ENCODE measurements at places on chromosomes 6 and 20.

DNA sequence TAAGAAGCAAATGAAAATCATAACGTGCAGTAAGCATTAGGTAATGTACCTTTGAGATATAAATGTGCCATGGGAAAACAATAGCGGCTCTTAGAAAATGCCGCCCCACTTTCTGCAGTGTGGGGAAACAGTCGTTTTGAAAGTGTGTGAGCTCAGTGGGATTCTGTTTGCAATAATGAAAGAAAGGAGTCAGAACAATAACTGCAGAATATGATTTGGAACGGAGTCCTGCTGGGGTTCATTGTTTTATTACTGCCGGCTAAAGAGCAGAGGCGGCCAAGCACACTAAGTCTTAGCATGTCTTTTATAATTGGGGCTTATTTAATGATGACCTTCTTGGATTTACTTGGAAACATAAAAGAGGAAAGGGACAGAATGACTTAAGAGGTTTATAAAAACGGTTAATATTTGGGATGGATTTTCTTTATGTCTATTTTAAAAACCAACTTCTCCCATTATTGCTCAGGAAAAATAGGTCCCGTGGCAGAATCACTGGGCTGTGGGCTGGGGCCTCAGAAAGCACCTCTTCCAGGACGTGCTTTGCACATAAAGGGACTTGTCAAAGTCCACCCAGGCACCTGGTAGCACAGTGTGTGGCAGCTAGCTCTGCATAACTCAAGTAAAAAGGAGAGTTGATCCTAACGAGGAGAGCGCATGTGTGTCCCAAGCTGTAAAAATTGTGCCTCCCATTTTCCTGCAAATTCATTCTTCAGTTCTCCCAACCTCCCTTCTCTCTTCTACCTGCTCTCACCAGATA lies 44.0 kb upstream of the SLC22A16 start:
- DNase-seq, result no peak

GRCh38 chr6:67131827-67132226 lies 1424.8 kb upstream of the EYS start:
- no peak for DNase-seq

DNA sequence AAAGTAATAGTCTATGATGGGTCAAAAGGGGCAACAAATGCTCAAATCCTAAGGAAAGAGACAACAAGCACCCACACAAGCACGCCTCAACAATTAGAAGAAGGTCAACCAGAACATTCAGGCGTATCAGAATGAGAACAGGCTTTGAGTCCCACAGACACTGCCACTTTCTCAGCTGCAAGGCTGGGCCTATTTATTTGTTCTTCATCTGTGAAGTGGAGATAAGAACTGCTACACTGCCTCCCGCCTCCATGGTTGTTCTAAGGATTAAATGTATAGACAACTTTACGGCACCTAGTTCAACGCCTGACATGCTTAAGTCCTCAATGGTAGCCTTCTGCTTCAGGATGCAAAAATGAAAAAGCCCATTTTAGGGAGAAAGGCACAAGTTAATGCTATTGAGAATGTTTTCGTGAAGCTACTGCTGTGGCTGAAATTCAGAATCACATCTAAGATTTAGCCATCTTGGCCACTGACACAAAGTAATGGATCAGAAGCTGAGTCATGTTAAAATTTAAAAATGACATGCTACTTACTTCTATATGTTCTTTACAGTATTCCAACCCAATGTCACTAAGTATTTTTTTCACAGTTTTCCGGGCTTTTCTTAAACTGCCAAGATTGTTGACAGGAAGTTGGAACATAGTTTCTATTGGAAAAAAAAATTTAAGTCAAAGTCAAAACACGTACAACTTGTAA lies 27.7 kb downstream of the ADNP start:
- DNase-seq, result no peak

GRCh38 chr6:1240766-1241318 lies 71.1 kb upstream of the FOXQ1 start:
- DNase-seq, result peak; percentile 49

DNA sequence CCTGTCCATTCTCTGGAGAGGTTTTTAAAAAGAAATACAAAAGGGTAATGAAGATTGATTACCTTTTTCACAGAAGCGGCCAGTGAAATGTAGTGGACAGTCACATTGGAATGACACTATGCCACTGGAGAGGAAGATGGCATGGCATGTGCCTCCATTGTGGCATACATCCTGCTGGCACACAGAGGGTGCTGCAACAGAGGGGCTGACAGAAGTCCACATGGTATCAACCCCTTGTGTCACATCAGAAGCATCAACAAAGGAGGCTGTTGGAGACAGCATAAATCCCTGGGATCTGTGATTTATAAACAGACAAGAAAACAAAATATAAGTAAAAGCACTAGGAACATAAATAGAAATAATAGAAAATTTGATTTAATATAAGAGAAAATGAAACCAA lies 594.9 kb downstream of the PHF3 start:
- no peak for DNase-seq

GRCh38 chr20:43744966-43745730 lies 18.3 kb upstream of the GTSF1L start:
- DNase-seq, result peak; percentile 40

GRCh38 chr6:30062471-30063178 lies 1.6 kb downstream of the POLR1H start:
- peak; percentile 28 for DNase-seq

DNA sequence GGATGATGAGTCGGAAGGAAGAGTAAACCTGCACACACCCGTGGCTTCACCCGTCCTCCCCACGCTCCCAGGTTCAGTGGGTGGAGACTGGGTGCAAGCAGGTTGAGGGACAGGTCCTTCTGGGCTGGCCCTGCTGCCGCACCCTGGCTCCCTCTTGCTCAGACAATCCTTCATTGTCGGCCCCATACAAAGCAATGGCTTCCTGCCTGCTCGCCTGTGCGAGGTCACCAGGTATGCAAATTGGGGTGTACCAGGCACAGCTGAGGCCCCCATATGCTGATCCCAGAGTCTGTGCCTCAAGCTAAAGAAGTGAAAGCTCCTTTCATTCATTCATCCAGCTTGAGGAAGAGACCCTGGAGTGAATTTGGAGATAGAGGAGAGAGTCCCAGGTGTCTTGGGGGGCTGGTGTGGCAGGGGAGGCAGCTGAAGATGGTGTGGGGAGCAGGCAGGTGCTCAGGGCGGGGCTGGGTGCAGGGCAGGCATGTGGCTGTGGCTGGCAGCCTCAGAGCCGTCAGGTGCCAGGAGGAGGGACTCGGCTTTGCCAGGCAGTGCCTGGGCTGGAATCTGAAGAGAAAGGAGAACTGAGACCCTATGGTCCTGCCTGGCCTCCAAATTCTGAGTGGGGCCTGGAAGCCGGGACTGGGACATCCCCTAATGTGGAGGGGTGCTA lies 4.7 kb downstream of the SLCO4A1 start:
- DNase-seq, result no peak

GRCh38 chr20:58897488-58897887 lies 45.0 kb downstream of the GNAS start:
- DNase-seq, result no peak

DNA sequence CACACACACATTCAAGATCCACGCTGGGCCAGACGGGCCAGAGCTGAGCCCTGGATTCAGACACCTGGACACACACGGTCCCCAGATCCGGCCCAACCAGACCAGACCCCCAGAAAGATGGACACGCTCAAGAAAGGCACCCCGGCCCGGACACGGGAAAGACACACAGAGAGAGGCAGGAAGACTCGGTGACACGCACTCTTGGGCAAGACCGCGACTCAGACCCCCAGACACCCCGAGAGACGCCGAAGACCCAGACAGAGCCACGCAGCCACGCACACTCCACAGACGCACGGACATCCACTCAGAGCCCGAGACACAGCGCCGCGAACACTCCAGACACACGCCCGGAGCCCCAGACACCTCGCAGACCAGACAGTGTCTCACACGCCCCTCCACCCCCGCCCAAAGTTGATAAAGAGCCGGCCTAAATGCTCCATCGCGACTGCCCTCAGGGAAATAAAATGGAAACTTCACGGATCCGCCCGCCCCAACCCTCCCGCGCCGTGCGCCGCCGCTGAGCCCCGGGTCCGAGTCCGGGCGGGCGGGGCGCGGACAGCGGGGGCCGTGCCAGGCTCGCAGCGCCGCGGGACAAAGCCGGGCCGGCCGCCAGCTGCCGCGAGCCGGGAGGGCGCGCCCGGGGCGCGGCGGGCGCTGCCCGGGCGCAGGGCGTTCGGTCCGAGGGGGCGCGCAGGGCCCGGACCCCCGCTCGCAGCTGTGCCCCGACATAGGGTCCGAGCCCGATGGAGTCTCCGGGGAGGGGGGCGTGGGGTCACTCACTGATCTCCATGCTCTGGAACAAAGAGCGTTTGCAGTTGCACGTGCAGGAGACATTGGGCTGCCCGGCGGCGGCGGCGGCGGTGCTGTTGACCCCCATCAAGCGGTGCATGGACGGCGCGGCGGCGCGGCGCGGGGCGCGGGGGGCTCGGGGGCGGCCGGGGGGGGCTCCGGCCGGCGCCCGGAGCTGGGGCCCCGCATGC lies 831 bp downstream of the PMEPA1 start:
- no peak for DNase-seq

DNA sequence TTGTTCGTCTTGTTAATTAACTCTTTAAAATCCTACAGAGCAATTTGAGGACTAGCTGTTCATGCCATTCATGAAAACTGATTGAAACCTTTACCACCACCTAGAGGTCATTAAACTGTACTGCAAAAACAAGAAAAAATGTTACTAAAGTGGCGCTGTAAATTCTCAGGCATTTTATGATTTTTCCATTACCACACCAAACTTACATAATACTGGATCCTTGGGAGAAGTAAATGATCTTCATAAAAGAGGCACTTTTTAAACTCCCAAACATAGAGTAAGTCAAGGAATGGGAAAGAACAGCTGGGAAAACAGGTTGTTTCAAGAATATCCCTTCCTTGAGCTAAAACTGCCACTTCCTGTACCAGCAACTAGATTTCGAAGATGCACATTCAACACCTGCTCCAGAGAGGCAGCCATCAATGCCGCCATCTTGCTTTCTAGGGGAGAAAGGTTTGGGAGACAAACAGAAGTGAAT lies 54.3 kb downstream of the MYLIP start:
- DNase-seq, result peak; percentile 67

DNA sequence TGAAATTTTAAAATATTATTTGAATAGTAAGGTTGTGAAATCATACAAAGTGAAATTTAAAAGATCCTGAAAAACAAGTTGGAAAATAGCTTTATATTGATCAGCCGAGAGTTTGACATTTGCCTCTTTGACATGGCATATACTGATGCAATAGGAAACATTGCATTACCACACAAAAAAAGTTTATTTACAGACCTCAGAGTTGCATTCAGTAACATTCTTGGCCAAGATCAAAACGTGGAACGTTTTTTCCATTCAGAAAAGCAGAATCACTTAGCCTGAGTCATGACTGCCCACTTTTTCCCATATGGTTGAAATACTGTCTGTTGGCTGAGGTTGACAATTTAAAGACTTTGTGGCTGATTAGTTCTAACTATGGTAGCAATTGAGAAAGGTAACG lies 55.1 kb upstream of the BACH2 start:
- no peak for DNase-seq

GRCh38 chr6:22151892-22152291 lies 144.9 kb downstream of the PRL start:
- no peak for DNase-seq

DNA sequence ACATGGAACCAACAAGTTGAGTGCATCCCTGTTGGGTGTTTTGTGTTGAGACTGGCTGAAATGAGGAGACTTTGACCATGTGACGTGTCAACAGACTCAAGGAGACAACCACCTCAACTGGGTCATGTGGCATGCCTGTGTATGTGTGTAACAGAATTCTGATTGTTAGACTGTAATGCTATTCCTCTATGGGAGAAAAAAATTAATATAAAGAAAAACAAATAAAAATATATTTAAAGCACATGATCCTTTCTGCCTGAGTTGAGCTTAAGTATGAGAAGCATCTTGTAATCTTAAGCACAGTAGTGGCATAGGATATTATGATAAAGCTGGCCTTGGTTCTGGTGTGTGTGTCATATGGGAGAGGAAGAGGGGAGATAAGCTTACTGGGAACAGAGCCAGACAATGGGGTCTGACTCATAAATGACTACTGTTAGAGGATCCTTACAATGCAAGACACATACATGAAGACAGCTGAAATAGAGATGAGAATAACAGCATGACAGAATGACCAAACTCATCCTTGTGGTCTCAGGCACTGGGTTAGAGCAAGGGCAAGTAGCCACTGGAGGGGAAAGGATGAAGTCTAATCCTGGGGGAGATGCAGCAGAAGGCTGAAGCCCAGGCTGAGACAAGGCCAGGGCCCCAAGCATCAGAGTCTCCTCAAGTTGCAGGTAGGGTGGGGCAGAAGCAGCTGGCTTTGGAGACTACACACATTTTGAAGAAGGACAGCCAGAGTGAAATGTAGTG lies 9.2 kb downstream of the TP53INP2 start:
- DNase-seq, result peak; percentile 100

GRCh38 chr6:22622813-22623212 lies 53.4 kb downstream of the HDGFL1 start:
- DNase-seq, result no peak

- DNase-seq, result no peak
These were observed 454.5 kb downstream of the ADGRB3 start for GRCh38 chr6:69089539-69089938.

- peak; percentile 67 for DNase-seq
These were observed 80.6 kb upstream of the PREP start for GRCh38 chr6:105483492-105483891.

GRCh38 chr6:93417421-93418013 lies 1.8 kb downstream of the EPHA7 start:
- no peak for DNase-seq

DNA sequence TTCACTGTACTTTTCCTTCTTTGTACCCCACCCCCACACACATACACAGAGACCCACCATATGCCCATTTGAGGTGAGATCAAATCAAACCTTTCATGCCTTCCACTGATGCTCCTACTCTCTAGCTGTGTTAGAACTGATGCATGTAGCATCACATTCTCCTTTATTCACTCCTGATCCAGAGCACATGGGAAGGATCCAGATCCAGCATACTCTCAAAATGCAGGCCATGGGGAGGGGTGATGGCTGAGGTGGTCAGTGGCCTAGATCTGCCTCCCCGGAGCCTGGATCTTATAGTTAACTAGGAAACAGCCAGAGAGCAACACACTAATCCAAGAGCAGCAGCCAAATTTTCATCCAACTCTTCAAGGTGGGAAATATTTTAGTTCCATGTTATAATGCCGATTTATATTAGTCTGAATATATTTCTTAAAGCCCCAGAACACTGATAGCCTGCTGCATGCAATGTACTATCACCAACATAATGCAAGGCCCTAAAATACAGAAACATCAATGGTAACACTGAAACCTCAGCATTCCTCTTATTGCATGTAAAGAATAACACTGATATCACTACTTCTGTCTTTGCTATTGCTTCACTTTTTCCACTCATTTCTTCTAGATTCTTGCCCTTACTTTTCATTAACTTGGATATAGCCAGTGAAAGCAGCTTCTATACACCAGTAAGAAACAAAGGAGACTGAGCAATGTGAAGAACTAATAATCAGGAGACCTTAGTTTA lies 126.8 kb upstream of the BEND6 start:
- DNase-seq, result no peak

All from ELR (cell line).